ENCODE measurements at places on chromosomes 3 and 15.
A peak's percentile ranks its signal among the peaks of the same experiment; 100 is the strongest.

GRCh38 chr15:38793206-38793810, 228.7 kb upstream of the RASGRP1 start:
- DNase-seq: no peak

- DNase-seq: no peak
Measured at GRCh38 chr3:173217127-173217526, 76.1 kb upstream of the SPATA16 start.

DNA sequence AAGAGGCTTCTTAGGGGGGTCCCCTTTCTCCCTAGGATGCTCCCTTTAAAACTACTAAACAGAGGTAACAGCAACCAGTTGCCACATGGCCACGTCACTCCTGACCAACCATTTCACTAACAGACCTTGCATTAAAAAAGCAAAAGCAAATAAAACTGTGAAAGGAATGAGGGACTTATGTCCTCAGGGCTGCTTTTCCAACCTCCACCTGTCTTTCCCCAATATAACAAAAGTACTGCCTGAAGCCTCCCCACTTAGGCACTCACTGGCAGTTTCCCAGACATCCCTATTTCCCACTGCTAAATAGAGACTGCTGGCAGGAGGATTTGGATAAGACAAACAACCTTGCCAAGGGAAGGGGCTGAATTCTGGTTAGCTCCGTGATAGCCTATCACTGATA, 130.3 kb downstream of the ATP8B4 start:
- no peak for DNase-seq

- DNase-seq: no peak
Measured at GRCh38 chr3:27714692-27715453, 7.2 kb downstream of the EOMES start.

GRCh38 chr15:68775671-68776476, 44.8 kb downstream of the ANP32A start:
- DNase-seq: no peak

- no peak for DNase-seq
Measured at GRCh38 chr15:80730387-80730786, 35.3 kb downstream of the ABHD17C start.

GRCh38 chr15:83164111-83164770, 43.4 kb downstream of the HDGFL3 start:
- DNase-seq: no peak

DNA sequence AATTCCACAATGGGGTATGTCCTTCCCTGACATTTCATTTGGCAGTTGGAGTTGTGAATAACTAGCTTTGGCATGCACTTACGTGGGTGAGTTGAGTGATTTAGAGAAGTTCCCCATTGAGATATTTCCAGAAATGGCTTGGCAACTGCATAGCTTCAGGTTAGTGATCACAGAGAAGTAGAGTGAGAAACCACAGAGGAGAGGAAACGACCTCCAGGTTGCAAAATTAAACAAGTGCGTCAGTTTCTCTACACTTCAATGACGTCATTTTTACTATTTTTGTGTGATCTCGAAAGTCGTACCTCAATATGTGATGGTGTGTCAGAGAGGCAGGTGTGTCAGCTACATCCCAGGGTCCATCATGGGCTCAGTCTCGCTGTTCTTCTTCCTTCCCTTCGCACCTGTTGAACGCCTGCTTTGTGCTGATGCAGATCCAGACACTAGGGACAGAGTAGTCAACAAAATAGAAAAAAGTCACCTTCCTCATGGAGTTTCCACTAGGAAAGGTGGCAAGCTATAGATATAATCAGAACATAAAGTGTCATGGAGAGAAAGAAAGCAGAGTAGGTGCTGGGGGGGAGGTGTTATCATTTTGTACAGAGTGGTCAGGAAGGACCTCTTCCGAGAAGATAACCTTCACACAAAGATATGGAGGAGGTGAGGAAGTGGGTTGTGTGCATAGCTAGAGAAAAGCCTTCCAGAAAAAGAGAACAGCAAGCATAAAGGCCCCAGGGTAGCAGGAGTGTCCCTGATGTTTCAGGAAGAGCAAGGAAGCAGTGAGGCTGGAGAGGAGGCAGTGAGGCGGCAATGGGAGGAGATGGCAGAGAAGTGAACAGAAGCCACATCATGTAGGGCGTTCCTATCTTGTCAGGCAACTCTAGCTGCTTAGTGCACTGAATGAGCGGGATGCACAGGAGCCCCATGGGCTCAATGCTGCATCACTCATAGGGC, 75.6 kb downstream of the MCTP2 start:
- DNase-seq: no peak

DNA sequence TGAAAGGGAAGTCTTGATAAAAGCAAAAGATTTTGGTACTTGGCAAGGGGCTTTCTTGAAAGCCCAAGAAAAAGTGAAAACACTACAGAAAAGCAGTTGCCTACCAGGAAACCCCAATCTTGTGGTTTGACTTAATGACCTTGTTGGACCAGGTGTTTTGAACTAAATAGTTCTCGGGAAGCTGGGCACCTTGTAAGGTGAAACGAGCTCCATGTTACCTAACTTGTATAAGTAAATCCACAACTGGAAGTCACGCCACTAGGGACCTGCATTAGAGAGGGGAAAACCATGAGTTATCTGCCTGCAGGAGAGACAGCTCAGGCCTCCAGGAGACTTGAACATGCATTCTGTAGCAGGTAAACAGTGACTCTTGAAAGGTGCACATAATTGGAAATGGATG, 88.2 kb downstream of the GMPS start:
- DNase-seq: no peak

DNA sequence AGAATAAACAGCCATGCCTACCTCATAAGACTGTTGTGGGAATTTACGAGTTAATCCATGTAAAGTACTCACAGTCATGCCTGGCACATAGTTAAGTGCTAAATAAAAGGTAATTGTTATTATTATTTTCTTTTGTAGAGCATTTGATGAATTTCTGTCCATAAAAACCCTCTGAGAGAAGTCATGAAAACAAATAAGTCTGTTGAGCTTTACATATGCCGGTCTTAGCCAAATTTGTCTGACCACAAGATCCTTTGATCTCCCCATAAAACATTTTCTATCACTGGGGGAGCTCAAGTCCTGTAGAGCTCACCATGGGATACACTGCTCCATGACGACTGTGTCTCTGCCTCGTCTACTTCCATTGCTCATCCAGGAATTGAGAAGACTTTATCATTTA, 114.0 kb downstream of the MAGI1 start:
- no peak for DNase-seq

DNA sequence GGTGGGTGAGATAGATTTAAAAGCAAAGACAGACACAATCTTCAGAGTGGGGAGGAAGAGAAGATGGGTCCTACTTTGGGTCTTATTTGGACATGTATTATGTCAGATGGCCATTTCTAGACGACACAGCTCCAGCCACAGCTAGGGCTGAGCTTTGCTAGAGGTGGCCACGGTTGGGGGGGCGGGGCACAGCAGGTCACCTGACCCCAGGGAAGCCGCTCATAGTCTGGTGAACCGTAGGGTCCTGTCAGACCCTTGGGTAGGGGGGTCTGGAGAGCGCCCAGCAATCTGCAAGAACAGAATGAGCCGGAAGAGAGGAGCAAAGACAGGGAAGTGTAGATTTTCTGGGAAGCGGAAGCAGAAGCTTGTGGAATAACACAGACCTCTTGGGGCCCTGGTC, 6.6 kb downstream of the EPB42 start:
- DNase-seq: no peak

GRCh38 chr3:4591669-4592068, 98.5 kb downstream of the ITPR1 start:
- no peak for DNase-seq

- DNase-seq: no peak
Measured at GRCh38 chr15:85536341-85536740, 155.9 kb downstream of the AKAP13 start.

DNA sequence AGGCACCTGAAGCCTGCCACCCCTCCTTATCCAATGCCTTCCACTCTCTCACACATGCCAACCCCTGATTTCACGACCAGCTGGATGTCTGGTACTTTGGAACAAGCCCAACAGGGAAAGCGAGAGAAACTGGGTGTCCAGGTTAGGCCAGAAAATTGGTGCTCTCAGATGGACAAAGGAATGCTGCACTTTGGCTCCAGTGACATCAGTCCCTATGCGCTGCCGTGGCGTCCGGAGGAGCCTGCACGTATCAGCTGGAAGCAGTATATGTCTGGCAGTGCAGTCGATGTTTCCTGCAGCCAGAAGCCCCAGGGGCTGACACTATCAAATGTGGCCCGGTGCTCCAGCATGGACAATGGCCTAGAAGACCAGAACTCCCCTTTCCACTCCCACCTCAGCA, 45.2 kb downstream of the CDAN1 start:
- no peak for DNase-seq

- no peak for DNase-seq
Measured at GRCh38 chr3:186451371-186451770, 89.3 kb upstream of the DGKG start.

DNA sequence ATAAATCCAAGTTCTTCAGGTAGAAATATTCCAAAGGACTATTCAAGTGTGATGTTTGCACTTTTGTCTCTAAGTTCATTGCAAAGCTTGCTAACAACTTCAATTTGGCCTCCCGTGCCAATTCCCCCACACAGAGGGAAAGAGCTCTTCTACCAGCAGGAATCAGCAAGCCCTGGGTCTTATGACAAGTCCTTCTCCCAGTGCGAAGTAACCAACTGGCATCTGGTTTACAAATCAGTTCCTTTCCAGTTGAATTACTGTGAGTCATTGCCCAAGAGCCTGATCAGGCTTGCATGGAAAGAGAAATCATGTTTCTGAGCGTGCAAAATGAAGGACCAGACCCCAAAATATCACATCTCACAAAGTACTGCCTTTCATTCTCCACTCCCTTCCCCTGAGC, 62.7 kb upstream of the SLCO3A1 start:
- no peak for DNase-seq

DNA sequence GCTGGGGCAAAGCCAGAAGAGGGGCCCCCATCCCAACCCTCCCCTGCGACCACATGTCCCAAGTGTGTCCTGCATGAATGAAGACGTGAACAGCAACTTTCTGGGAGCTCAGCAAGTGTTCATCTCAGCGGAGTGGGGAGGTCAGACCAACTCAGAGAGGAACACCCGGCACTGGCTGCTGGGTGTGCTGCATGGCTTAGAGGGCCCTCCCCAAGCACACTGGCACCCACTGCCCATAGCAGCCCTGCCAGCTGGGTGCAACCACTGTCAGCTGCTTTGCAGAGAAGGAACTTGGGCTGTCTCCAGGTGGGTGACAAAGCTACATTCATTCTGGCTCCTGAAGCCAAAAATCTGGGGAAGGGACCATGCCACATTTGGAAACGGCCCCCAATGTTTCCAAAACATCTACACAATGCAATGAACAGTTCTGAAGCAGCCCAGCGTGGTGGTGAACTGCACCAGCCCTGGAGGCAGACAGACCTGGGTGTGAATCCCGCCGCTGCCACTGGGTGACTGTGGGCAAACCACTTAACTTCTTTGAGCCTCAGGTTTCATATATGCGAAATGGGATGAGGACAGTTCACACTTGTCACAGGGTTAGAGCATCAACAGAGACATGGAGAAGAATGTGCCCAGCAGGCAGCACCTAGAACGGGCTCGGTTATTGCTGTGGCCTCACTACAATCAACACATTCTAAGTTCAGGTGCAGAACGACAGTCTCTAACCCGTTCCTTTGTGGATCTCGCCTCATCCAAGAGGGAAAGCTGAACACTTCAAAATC, 145.4 kb downstream of the NUP210 start:
- no peak for DNase-seq

- DNase-seq: no peak
Measured at GRCh38 chr3:129644836-129645235, 38.4 kb upstream of the PLXND1 start.

GRCh38 chr3:38149708-38150107, 11.2 kb downstream of the MYD88 start:
- no peak for DNase-seq

- DNase-seq: no peak
Measured at GRCh38 chr3:114427285-114428043, 133.6 kb downstream of the TIGIT start.

GRCh38 chr15:72155003-72155621, 36.9 kb downstream of the SENP8 start:
- DNase-seq: no peak

GRCh38 chr3:186361246-186361761, 730 bp downstream of the DGKG start:
- DNase-seq: no peak

- DNase-seq: no peak
Measured at GRCh38 chr15:25883463-25884259, 20.5 kb upstream of the ATP10A start.

- no peak for DNase-seq
Measured at GRCh38 chr3:168859143-168859542, 763.4 kb upstream of the GOLIM4 start.

- DNase-seq: no peak
Measured at GRCh38 chr3:171487382-171487781, 27.2 kb upstream of the TNIK start.

- no peak for DNase-seq
Measured at GRCh38 chr3:23865595-23866396, 51.0 kb downstream of the NKIRAS1 start.

DNA sequence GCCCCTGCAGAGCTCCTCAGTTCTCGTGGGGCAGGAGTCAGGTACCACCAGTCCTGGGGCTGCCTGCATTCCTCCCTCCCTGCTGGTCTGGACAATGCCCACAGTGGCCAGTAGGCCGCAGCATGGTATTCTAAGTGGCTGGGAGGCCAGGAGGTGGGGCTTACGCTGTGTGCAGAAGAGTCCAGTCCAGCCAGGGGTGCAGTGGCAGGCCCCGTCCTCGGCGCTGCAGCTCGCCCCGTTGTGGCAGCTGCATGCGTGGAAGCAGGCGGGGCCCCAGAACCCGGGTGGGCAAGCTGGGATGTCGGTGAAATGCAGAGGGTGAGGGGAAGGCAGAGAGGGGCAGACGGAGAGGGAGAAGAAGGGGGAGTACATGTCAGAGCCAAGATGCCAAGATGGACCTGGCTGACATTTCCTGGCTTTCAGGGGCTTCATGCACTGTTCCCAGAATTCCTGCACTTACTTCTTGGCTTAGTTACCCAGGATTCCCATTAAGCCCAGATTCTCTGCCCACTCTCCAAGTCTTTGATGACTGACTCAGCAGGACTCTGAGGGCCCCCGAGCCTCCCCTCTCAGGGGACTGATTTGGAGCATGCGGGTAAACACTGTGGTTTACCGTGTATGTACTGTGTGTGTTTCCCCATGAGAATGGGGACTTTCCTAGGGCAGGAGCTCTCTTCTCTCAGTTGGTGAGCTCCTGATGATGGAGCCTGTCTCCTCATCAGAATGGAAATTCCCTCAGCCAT, 47.5 kb downstream of the RAB11A start:
- peak; percentile 23 for DNase-seq

GRCh38 chr15:101042320-101042719, 123.2 kb downstream of the LRRK1 start:
- DNase-seq: no peak

DNA sequence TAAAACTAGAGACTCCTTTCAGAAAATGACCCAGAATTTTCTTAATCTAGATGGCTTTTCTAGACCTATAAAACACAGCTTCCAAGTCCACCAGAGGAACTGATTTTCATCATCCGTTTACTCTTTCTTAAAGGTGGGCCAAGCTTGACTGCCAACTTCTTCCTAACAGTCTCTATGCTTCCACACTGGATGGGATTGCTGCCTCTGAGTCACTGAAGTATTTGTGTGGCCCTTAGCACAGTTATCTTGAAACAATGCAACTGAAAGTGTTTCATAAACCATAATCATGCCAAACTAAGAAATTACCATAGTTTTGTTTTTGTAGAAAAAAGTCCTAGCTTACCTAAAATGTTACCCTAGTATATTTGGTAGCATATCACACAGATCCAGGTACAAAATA, 985.7 kb downstream of the TUSC7 start:
- no peak for DNase-seq

All from activated T-cell treated with anti-CD3 and anti-CD28 coated beads for 24 hours (primary cell).